Anterior cingulate cortex (tissue), 58 donors: ENCODE measurements at places on chromosomes 6 and 20.

GRCh38 chr6:122683989-122684651 is 73.9 kb downstream of the PKIB start:
- no peak for DNase-seq

GRCh38 chr6:145899915-145900569 is 64.1 kb downstream of the SHPRH start:
- DNase-seq, result no peak

GRCh38 chr6:39617026-39617425 is 108.2 kb downstream of the KIF6 start:
- no peak for DNase-seq

DNA sequence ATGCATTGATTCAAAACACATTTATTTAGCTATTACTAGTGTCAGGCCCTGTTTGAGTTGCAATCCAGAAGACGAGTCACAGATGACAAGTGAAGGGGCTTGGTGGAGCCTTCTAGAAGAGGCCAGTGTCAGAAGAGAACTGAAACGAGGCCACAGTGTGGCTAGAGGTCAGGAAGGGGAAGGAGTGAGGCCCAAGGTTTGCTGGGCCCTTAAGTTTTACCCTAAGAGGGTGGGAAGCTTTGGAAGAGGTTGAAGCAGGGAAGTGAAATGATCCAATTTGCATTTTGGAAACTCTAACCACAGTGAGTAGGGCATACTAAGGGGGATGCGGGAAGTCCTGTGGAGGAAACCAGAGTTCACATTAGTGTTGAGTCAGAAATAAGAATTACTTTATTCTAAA is 25.0 kb downstream of the TTK start:
- no peak for DNase-seq

- DNase-seq, result no peak
Observed at GRCh38 chr6:10404799-10405512, 9.9 kb downstream of the TFAP2A start.

GRCh38 chr6:63882208-63882607 is 246.6 kb downstream of the PHF3 start:
- no peak for DNase-seq

DNA sequence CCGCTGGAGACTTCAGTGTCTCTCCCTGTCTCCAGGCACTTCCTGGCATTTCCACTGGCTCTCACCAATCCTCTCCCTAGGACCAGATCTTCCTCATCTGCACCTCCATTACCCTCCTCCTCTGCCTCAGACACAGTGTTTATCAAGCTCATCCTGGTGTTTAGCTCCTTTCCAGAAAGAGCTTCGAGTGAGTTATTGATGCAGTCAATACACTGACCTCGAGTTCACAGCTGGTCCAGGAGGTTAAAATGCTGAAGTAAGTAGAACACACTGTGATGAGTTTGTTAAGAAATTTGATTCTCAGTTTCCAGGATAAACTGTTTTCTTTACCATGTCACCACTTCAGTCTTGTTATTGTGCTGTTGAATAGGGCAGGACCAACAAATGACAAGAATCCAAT is 42.1 kb upstream of the ARMC2 start:
- no peak for DNase-seq

- no peak for DNase-seq
Observed at GRCh38 chr20:52242237-52243230, 51.0 kb upstream of the ZFP64 start.

DNA sequence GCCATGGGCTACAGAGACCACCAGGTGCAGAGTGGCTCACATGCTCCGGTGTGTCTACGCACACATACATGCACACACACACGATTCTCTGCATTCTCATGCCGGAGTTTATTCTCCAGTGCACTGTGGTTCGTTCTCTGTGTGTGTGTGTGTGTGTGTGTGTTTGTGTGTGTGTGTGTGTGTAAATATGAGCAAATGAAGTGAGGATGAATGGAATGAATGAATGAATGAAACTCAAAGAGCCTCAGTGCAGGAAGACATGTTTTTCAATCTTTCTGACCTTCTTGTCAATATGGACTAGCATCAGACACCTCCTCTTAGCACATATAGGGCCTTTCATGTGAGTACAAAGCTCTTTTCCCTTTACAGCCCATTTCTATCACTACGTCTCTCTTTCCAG is 1.6 kb downstream of the TMEM74B start:
- no peak for DNase-seq

DNA sequence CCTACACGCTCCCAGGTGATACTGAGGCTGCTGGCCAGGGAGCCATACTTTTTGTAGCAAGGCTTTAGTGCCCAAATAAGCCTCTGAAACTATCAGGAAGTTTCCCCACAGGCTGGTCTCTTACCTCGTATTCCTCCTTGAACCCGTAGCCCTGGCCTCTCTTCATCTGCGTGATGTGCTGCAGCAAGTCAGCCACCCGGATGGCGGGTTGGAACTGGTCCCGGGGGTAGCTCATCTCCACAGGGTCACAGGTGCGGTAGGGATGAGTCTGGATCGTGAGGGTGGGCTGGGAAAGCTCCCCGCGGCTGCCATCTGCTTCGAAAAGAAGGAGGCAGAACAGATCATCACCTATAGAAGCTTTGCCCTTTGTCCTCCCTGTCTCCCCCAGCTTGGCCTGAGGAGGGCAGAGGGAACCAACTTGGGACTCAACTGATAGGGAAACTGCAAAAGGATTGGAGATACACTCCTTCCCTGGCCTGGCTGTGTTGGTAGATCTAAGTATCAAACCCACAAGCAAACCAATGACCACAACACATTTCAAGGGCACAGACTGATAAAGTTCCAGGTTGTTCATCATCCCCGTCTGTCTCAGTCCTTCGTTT is 543.2 kb upstream of the CHD6 start:
- DNase-seq, result no peak

DNA sequence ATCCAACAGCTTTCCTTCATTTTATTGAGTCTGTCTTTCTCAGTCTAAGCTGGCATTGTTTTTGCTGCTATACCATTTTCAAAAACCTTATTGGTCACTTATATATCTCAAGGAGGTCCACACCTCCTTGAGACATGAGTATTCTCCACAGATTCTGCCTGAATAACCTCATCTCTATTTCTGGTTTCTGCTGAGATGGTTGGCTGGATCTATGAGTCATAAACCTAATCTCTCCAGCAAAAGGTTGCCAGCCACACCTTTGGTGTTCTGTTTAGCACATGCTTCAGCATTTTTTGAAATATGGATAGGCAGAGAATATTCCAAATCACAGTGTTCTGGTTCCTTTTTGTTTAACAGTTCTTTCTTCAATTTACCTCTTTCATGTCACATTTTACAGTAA is 40.8 kb upstream of the TMEM244 start:
- DNase-seq, result no peak

- no peak for DNase-seq
Observed at GRCh38 chr6:90028066-90028778, 134.0 kb downstream of the GJA10 start.

DNA sequence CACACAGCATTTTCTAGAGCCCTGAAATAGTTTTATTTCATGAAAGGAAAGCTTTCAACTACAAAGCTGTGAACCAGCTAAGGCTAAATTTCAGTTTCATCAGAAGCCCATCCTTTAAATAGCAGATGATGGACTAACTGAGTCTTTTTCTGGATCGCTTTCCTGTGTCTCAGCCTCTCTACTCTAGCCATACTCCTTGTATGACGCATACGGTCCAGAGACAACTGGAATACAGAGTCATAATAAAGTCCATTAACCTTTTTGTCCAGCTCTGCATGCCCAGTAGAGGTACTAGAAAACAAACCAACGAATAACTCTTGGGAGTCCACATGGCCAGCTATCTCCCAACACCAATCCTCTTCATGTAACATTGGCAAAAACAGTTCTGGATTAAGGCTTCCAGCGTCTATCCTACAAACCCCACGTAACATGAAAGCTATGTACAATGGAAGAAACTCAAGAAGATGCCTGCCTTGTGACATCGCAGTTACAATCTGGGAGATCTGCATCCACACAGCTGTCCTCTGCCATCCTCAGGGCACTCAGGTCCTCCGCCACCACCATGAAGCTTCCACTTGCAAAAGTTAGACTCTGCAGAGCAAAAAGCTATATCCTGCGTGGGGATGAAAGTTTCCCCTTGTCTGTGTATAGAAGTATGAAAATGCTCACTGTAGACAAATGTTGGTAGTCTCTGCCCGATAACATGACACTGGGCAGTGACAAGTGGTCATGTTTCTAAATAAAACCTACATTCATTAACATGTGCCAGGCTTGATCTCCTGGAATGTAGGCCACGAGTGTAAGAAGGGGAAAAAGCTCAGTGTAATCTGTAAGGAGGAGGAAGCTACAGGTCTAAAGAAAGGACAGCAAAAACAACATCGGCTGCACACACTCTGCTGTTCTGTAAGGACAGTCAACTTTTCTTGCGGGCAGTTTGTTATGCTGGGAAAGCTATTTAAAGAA is 360.4 kb downstream of the ESR1 start:
- no peak for DNase-seq

GRCh38 chr20:63661108-63661507 is 3.0 kb downstream of the RTEL1 start:
- DNase-seq, result no peak

DNA sequence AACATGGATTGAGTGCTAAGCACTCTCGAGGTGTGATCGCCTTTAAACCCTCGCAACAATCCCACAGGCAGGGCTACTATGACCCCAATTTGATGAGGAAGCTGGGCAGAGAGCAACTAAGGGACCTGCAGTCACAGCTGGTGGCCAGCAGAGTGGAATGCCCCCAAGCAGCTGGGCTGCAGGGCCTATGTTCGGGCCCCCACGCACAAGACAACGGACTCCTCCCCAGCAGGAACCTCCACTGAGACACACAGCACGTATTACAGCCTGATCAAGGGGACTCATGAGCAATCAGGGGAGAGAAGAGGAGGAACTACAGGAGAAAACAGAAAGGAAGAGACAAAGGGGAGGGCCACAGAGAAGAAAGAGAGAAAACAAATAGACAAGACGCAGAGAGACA is 21.7 kb downstream of the CST7 start:
- no peak for DNase-seq

DNA sequence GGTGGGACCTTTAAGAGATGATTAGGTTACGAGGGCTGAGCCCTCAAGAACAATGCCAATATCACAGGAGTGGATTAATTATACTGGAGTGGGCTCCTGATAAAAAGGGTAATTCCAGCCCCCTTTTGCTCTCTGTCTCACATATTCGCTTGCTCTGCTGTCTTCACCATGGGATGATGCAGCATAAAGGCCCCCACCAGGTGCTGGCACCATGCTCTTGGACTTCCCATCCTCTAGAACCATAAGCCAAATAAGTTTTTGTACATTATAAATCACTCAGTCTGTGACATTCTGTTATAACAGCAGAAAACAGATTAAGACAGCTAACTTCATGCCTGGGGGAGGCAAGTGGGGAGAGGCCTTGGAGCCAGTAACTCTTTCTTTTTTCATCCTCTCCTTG is 9.8 kb upstream of the SNRPB start:
- no peak for DNase-seq

GRCh38 chr20:9342651-9343050 is 171.7 kb upstream of the LAMP5 start:
- DNase-seq, result no peak

DNA sequence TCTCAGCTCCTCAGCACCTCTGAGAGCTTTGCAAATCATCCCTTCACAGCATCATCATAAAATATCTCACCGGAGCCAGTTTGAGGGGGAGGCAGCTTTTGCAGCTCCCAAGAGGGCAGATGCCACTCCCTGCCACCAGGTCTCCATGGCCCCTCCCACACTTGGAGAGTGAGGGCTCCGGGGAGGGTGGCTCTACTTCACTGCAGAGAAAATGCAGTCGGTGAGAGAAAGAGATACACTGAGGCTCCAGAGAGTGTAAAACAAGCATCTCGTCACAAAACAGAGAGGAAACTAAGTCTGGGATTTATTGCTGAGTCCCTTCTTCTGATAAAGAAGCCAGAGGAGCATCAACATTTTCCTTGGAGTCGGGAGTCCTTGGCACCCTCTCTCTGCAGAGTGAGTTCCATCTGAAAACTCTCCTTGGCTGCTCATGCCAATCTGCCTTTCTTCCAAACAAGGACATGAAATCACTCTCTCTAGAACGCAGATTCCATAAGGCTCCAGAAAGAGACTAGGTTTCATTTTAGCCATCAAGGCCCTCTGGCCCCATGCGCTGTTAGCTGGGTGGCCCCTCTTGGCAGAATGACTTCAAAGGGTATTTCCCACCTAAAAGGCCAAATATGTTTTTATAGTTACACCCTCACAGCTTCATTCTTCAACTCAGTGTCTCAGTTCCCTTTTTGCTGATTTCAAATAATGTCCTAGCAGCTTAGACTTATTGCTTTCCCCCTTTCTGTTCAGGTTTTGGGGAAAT is 70.6 kb upstream of the F13A1 start:
- no peak for DNase-seq

GRCh38 chr6:6512711-6513110 is 75.8 kb upstream of the LY86 start:
- no peak for DNase-seq

GRCh38 chr6:4521070-4521469 is 255.1 kb upstream of the CDYL start:
- DNase-seq, result no peak

DNA sequence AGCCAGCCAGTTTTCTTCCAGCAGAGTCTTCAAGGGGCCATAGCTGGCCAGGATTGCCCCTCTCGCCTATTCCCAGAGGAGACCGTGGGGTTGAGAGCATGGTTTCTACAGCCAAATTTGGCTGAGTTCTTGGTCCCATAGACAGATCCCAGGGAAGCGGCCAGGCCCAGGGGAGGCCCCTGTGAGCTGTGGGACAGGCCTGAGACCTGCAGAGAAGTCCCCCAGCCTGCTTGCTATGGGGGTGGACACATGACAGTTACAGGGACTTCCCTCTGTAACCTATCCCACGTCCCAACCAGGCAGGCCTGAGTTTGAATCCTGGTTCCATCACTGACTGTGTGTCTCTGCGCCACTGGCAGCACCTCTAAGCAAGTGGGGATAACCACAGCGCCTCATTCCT is 2.6 kb downstream of the TCF15 start:
- no peak for DNase-seq

DNA sequence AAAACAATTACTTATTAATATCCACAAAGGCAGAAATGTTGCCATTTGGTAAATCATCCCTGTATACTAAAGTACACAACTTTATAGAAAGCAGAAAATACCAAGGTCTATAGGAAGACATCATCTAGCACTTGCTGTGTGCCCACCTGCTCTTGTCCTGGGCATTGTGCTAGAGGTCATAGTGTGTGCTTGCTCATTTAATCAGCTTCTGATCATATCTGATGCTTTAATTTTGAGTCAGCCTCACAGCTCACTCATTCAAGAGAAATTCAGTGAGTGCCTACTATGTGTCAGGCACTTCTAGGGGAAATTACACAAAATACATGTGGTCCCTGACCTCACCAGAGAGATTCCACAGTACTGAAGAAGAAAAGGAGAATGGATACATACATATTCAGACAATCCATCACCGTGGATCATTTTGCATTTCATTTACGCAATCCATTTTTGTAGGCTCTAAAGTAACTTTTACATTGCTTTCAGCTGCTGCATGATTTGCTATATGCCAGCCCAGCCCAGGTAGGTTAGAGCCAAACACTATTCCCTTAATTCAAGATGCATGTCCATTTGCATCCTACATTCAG is 167.9 kb upstream of the MCHR2 start:
- no peak for DNase-seq

GRCh38 chr20:47970282-47970903 is 185.1 kb upstream of the SULF2 start:
- no peak for DNase-seq

GRCh38 chr6:15800841-15801617 is 138.2 kb upstream of the DTNBP1 start:
- no peak for DNase-seq
